ENCODE measurements at places on chromosomes 1 and 21. TPM values are rescaled to one million over a fixed set of nuclear protein-coding genes. Genes with fewer than 3 reads are reported as not detected.

Gene CELF3
- polyA plus RNA-seq: not detected

Gene PHF13
- 10.4 TPM for polyA plus RNA-seq

Gene CACNA1S
- not detected for polyA plus RNA-seq

Gene LCE1F
- not detected for polyA plus RNA-seq

Gene DISP1
- polyA plus RNA-seq: 1.1 TPM

Gene CATSPERE
- 0.33 TPM for polyA plus RNA-seq

Gene FMO2
- not detected for polyA plus RNA-seq

Gene OPTC
- polyA plus RNA-seq: not detected

- DNase-seq: no peak
Measured at GRCh38 chr1:232542633-232543593, 87.0 kb downstream of the SIPA1L2 start.

- DNase-seq: no peak
Measured at GRCh38 chr1:165376041-165376810, 19.7 kb upstream of the LMX1A start.

DNA sequence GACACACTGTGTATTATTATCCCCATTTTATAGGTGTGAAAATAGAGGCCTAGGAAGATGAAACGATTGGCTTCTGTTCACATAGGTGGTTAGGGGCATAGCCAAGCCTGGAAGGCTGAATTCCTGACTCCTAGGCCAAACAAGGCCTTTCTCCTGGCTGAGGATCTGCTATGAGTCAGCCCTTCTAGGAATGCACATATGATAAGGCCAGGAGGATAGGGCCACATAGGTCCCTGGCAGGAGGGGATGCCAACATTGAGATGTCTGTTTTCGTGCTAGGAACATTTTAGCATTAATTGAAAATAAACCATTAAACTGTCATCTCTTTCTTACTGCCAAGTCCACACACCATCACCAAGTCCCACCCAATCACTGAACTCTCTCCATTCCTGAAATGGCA is 9.2 kb downstream of the CSMD2 start:
- DNase-seq: no peak

- DNase-seq: no peak
Measured at GRCh38 chr1:112079446-112079845, 90.0 kb upstream of the KCND3 start.

DNA sequence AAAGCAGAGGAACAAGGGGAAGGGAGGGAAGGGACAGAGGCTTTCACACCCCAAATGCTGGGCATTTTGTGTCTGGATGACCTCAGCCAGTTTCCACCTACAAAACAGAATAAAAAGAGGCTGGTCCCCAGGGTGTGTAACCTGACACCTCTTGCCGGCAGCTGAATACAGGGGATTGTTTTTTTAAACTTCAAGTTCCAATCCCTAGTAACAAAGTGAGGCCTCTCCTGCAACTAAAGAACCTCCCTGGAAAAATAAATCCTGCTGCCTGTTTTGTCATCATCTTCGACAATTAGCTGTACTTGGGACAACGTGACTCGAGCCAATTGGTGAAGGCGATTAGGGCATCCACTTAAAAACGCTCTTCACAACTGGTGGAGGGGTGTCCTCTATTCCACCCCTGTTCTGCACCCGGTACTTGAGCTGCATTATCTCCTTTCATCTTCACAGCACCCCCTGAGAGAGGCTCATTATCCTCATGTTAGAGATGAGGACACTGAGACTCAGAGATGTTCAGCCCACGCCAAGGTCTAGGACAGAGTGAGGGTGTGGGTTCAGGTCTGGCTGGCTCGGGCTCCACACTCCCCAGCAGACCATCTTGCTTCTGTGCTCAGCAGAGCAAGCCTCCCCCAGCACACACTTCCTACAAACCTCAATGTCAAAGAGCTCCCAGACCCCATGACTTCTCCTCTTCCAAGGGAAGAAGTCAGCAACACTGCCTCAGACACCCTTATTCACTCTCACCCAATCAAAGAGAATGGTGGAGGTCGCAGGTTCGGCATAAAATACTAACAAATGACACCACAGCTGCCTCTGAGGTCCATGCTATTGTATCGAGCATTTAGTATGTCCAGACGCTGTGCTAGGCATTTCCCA is 15.2 kb downstream of the ITPKB start:
- DNase-seq: no peak

GRCh38 chr21:41632748-41633475 is 125.0 kb upstream of the TMPRSS2 start:
- DNase-seq: no peak

GRCh38 chr1:66112744-66113400 is 320.2 kb downstream of the PDE4B start:
- no peak for DNase-seq

DNA sequence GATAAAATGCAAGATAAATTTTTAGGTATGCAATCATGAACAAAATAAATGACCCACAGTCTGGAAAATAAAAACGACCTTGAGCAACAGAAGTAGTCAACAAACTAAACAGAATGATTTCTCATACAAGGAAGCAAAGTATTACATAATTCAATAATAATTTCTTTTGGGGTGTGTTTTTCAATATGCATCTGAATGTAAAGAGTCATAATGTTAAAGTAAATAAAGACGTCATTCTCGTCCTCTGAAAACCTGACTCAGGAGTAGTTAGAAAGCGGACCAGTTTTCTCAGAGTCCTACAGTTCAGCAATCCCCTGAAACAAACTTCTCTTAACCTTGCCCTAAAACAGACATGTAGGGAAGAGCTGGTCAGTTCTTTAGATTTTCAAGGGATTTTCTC is 18.6 kb downstream of the CDC42BPA start:
- peak; percentile 30 for DNase-seq

DNA sequence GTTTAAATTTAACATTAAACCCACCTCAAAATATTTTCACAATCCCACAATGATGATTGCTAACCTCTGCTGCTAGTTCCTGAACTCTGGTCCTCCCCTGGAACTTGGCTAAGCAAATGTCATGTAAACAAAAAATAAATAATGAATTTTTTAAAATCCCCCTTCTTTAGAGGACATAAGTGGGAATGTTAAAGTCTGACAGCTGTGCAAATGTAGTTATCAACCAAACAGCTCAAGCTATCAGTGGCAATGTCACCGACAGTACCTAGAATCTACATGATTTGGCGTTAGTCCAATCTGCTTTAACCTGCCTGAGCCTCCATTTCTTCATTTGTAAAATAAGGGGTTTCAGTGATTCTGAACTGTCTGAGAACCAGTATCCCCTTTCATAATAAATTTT is 67.7 kb downstream of the GDAP2 start:
- no peak for DNase-seq

GRCh38 chr1:66168467-66168887 is 365.5 kb upstream of the SGIP1 start:
- DNase-seq: peak; percentile 22

- DNase-seq: no peak
Measured at GRCh38 chr1:209556162-209556690, 27.3 kb upstream of the CAMK1G start.

DNA sequence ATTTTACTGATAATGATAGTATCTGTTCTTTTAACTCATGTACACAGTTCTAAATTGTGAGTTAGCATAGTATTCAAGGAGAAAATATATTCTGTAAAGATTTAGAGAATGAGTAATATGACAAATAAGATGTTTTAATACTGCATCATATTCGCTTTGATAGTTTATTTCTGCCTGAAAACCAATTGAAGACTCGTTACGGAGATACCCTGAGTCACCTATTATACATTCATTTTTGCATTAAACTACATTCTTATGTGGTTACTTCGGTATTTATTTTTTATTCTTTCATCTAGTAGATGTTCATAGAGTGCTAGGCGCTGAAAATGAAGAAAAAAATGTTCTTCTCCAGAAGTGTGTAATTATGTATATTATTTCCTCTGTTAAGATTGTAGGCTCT is 5.3 kb downstream of the UHMK1 start:
- DNase-seq: no peak
